Right atrium auricular region (tissue), 2 donors: ENCODE measurements at places on chromosomes 7 and 10. TPM values are rescaled to one million over a fixed set of nuclear protein-coding genes. Genes with fewer than 3 reads are reported as not detected.

GRID1 gene
- 0.67 TPM for total RNA-seq

C10orf62 gene
- total RNA-seq: 0.67 TPM

PSTK gene
- total RNA-seq: 5.9 TPM

AKR1D1 gene
- not detected for total RNA-seq

DNA sequence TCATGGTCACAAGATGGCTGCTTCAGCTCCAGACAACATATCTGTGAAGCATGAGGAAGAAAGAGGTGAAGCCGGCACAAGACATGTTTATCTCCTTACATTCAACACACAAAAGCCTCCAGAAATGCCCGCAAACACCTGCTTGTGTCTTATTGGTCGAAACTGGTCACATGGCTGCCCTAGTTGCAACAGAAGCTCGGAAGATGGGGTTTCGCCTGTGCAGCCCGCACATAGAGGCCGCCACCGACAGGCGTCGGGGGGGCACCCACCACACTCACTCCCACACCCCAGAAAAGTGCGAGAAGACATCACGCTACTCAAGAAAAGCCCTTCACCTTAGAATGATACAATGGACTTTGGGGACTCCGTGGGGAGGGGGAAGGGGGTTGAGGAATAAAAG is 63.0 kb upstream of the MGMT start:
- no peaks in the 10 kb centered on the region for H3K27me3 ChIP-seq
- DNase-seq: peak; percentile 16
- H3K27ac ChIP-seq: no peak overlapping the region

- H3K4me3 ChIP-seq: no peak overlapping the region
- no peak overlapping the region for H3K27ac ChIP-seq
- H3K4me1 ChIP-seq: peaks cover 8% of the 10 kb centered on the region
- H3K36me3 ChIP-seq: no peaks in the 10 kb centered on the region
- DNase-seq: no peak
- no peaks in the 10 kb centered on the region for H3K27me3 ChIP-seq
Observed at GRCh38 chr10:58588673-58589265, 76.1 kb downstream of the BICC1 start.

DNA sequence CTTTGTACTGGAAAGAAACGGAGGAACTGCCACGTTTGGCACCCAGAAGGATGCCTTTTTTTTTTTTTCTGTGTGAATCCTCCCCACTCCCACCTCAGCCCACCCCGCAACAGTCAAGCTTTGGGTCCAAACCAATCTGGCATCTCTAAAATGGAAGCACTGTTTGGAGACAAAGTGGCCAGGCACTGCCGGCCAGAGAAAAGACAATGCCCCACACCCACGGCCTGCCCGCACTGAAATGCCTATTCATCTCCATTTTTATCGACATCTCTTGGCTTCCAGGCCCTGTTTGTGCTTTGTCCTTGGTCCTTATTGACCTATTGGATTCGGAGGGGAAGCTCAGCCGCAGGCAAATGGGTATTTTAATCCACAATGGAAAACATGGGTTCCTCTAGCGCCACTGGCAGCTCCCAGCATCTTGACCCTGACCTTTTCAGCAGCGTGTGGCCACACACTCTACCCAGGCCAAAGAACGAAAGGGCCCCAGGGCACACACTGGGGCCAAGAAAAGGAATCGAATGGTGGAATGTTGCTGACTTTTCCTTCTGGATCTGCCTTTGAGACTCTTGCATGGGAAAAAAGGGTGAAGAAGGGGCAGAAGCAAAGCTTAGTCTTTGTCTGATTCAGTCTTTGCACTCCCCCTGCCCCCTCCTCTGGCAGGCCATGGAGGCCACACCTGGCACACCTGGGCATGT is 162.6 kb upstream of the CDCA7L start:
- H3K4me3 ChIP-seq: no peak overlapping the region
- no peak overlapping the region for H3K27ac ChIP-seq
- H3K36me3 ChIP-seq: no peaks in the 10 kb centered on the region
- no peak for DNase-seq

- H3K36me3 ChIP-seq: no peaks in the 10 kb centered on the region
- peak overlapping the region; percentile 15 for H3K27ac ChIP-seq
- DNase-seq: no peak
- no peaks in the 10 kb centered on the region for H3K4me1 ChIP-seq
Observed at GRCh38 chr7:33986951-33987947, 81.9 kb downstream of the BMPER start.

DNA sequence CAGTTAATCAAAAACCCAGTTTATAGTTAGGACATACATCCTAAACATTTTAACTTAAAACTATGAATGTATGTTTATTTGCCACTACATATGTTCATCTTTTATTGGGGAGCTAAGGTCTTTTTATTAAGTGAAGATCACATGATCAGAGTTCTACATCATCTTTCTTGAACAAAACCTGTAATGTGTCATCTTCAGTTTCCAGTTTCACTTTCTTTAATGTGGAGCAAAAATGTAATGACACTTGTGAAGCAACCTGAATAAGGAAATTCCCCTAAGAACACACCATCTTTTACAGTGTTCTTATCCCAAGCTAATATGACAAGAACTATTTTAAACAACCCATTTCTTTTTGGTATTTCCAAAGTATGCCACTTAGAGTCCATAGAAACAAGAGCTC is 166.7 kb upstream of the BET1 start:
- no peak overlapping the region for H3K27ac ChIP-seq
- no peaks in the 10 kb centered on the region for H3K27me3 ChIP-seq
- no peaks in the 10 kb centered on the region for H3K36me3 ChIP-seq
- DNase-seq: no peak

- no peak for DNase-seq
- H3K4me3 ChIP-seq: no peak overlapping the region
- H3K27me3 ChIP-seq: no peaks in the 10 kb centered on the region
- no peaks in the 10 kb centered on the region for H3K4me1 ChIP-seq
- no peak overlapping the region for H3K27ac ChIP-seq
- H3K36me3 ChIP-seq: no peaks in the 10 kb centered on the region
Observed at GRCh38 chr7:93933156-93933555, 11.6 kb downstream of the GNG11 start.
